ENCODE measurements at places on chromosomes 7 and 10.

DNA sequence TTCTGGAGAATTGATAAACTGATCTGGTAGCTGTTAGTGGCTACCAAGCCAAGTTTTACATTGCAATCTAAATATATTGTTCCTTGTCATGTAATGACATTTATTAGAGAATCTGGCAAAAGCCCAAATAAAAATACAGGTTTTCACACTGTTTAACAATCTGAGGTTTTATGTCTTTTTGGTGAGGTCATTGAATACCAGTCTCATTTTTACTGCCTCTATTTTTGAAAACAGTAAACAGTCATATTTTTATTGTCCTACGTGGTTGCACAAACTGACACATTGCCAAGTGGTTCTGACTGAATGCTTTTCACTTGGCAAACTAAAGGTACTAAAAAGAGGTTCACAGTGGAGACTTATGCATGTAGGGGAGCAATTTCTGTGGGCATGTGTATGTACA, 157.5 kb downstream of the PRKG1 start:
- no peak for DNase-seq

DNA sequence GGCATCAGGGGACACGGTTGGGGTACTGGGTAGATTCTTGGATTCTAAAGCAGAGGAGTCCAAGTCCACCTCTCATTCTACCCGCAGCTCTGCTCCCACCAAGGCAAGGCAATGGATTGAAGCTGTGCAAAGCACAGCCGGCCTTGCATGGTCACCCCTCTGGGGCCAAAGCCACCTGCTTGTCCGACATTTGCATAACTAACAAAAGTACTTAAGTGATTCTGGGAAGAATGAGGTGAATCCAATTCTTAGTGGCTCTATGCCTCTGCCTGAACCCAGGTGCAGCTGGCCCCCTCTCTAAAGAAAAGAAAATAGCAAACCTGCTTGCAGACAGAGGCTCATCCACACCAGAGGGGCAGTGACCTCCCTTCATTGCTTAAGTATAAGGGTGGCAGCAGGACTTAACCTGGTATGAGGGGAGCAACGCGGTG, 10.7 kb upstream of the COBL start:
- peak; percentile 14 for DNase-seq

- no peak for DNase-seq
Measured at GRCh38 chr7:79180533-79180932, 272.9 kb downstream of the MAGI2 start.

DNA sequence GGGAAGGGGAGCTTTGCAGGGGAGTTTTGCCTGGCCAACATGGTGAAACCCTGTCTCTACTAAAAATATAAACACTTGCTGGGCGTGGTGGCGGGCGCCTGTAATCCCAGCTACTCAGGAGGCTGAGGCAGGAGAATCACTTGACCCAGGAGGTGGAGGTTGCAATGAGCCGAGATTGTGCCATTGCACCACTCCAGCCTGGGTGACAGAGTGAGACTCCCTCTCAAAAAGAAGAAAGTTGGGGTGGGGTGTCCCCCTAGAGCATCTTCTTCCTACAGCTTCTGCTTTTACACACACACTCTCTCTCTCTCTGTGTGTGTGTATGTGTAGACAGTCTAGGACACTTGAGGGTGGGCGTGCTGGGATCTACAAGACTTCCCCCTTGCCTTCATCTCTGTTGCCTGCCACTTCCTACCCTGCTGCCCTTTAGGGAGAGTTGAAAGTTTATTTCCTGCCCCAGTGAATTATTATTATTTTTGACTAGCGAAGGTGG, 21.7 kb downstream of the PLAU start:
- DNase-seq = no peak

Data from kidney (tissue), 22 donors.